ENCODE measurements at places on chromosomes 2 and 18.

- DNase-seq: no peak
These were observed 126.5 kb downstream of the INO80D start for GRCh38 chr2:205959521-205959920.

- DNase-seq: no peak
These were observed 36.0 kb upstream of the FZD5 start for GRCh38 chr2:207805566-207806226.

- DNase-seq: no peak
These were observed 24.1 kb downstream of the TRABD2A start for GRCh38 chr2:84856787-84857186.

- DNase-seq: no peak
These were observed 1.9 kb downstream of the TFPI start for GRCh38 chr2:187552381-187552780.

DNA sequence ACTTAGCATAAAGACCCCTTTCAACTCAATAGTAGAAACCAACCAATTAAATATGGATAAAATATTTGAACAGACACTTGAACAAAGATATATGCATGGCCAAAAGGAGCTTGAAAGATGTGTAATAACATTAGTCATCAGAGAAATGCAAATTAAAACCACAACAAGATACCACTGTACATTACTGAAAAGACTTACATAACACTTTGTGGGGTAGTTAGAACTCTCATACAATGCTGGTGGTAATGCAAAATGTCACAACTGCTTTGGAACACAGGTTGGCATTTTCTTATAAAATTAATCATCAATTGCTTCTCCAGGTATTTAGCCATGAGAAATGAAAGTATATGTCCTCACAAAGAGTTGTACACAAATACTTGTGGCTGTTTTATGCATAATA lies 60.7 kb downstream of the TTC27 start:
- DNase-seq: peak; percentile 64
